ENCODE measurements at places on chromosomes 5 and 9.
A peak's percentile ranks its signal among the peaks of the same experiment; 100 is the strongest.

DNA sequence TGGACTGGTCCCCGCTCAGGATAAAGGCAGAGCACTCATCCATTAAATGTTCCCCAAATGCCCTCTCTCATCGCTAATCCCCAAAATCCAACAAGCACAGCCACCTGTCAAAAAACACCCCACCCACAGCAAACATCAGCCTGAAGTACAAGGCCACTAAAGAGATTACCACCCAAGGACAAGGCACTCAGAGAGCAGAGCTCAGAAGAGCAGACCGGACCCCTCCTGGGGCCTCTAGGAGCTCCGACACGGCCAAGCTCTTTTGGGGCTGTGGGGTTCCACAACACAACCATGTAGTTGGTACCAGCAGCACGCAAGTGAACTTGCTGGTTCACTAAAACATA, 9.8 kb downstream of the VDAC1 start:
- no peak for DNase-seq

GRCh38 chr5:72166070-72166979, 59.0 kb downstream of the MAP1B start:
- DNase-seq = peak; percentile 91

GRCh38 chr5:161201558-161201957, 345.0 kb downstream of the GABRB2 start:
- DNase-seq = no peak

DNA sequence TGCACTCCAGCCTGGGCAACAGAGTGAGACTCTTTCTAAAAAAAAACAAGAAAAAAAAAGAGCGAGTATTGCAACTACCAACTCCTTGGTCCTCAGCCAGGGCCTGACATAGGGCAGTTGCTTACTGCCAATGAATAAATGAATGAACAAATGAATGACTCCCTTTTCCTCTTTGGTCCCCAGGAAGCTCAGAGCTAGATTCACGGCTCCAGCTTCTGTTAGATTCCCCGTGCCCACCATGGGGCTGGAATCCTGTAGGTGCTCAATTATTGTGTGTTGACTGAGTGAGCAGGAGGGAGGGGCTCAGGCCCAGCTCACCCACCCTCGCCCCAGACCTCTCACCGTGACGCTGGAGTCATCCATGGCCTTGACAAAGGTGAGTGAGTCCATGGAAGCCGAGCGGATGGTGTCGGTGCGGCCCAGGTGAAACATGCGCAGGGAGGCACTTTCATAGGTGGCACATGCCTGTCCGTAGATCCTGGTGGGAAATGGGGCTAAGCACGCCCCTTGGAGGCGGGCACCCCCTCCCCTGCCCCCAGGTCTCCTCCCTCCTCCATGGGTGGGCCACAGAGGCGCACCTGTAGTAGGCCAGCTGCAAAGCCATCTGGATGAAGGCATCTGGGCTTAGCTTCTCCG, 12.8 kb downstream of the CRAT start:
- DNase-seq = no peak

GRCh38 chr5:149400304-149400703, 21.2 kb upstream of the IL17B start:
- DNase-seq = no peak

GRCh38 chr9:107584186-107584585, 94.6 kb upstream of the KLF4 start:
- DNase-seq = no peak

GRCh38 chr9:87898151-87898550, 15.5 kb downstream of the SPATA31E1 start:
- DNase-seq = no peak

DNA sequence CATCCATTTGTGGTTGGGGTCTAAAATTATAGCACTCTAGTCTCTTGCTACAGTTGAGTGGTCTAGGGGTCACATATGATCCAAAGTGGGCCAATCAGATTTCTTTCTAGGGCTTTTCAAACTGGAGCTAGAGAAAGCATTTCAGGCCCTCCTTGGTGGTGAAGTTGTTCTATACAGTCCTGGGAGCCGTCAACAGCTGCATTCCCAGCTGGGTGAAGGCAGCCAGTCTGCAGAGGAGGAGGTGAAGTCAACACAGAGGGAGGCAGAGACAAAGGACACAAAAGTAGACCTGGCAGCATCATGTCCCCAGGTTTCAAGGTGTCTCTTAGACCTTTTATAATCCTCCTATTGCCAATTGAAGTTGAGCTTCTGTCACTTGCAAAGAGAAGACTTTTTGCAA, 518.2 kb downstream of the BNC2 start:
- DNase-seq = no peak

DNA sequence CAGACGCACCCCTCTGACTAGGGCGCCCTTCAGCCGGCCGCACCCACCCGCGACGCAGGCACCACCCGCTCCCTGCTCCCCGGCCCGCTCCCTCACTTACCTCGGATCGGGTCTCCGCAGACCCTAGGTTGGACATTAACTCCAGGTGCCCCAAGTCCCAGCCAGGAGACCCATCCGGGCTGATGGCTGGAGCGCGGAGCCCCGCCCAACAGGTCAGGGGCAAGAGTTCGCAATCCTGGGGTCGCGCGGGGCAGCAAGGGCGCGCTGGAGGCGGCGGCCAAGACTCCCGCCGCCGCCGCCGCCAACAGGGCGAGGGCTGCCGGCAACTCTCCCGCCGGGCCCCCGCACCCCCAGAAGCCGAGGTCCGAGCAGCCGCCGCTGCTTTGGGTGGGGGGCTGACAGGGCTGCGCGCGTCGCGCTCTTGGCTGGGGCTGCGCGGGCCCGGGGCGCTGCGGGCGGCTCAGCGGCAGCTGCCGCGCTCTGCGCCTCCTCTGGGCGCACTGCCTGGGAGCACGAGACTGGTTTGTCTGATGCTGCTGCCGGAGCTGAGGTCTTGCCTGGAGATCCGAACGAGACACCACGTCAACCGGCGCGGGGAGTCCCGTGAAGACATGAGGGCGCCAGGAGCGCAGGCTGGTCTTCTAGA, at the start of gene GDNF:
Gene GDNF (minus strand): TSS at position 635 of the 646 bp plus-strand sequence. CDS start 5,245 bp downstream, outside the sequence.
- DNase-seq = no peak

- no peak for DNase-seq
Observed at GRCh38 chr5:10745133-10745532, 15.9 kb downstream of the DAP start.

- DNase-seq = no peak
Observed at GRCh38 chr5:68484307-68485068, 268.9 kb downstream of the PIK3R1 start.

DNA sequence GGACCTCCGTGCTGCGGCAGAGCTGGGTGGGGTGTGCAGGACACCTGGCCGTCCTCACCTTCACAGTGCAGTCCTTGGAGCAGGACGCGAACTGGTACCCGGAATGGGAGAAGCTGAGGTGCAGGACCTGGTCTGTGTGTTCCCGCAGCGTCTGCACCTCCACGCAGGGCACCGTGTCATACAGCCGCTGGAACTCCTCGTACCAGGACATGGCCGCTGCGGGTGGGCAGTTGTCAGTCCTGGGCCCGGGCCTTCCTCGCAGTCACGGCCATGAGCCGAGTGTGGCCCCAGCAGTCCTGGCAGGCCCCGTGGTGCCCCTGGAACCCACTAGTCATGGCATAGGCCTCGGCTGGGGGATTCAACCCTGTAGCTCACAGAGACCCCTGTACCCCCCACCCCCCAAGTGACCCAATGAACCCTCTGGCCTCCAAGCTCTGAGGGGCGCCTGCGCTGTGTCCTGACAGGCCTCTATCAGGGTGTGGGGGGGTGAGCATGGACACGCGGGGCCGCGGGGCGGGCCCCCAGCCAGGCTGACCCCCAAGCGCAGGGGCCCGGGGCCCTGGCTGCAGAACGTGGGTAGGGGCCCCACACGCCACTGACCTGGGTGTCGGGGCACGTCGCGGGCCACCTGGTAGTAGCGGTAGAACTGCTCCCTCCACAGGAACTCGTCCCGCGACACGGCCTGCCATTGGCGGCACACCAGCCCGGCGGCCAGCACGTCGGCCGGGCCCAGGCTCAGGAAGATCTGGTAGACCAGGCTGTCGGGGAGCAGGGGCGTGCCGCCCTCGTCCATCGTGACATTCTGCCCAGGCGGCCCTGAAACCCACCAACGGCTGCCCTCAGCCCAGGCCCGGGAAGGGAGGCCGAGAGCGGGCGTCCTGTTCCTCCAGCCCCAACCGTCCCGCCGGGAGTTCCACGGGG, 987 bp downstream of the FBXW5 start:
- DNase-seq = peak; percentile 62

DNA sequence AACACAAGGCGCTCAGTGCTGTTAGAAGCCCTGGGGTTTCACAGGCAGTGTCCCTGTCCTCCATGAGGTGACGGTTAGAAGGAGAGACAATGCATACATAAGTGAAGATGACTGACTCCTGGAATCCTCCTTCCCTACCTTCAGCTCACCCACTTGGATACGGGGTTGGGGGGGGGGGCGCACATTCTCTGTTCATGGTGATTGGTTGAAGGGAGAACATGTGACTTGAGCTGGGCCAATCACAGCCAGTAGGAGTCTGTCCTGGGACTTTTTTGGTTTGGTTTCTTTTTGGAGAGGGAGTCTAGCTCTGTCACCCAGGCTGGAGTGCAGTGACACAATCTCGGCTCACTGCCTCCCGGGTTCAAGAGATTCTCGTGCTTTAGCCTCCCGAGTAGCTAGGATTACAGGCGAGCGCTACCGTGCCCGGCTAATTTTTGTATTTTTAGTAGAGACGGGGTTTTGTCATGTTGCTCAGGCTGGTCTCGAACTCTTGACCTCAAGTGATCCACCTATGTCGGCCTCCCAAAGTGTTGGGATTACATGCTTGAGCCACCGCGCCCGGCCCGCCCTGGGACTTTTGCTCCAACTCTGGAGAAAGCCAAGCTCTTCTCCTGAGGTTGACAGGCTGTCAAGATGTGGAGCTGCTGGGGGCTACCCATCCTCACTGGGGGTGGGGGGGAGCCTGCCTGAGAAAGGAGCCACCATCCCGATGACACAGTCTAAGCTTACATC, 30.8 kb downstream of the SH3PXD2B start:
- no peak for DNase-seq

- no peak for DNase-seq
Observed at GRCh38 chr5:103620851-103621547, 58.4 kb upstream of the NUDT12 start.

DNA sequence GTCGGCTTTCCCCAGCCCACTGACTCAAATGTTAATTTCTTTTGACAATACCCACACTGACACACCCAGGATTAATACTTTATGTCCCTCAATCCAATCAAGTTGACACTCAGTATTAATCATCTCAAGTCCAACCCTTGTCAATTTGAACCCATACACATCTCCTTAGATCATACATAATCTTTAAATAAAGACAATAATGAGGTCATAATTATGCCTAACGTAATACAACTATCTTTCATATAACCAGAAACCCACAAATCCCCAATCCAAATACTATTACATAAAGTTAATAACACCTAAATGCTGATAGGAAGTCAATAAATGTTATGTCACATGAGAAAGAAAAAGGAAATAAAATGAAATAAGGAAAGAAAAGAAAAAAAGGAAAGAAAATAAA, 934.2 kb downstream of the CDH9 start:
- no peak for DNase-seq

DNA sequence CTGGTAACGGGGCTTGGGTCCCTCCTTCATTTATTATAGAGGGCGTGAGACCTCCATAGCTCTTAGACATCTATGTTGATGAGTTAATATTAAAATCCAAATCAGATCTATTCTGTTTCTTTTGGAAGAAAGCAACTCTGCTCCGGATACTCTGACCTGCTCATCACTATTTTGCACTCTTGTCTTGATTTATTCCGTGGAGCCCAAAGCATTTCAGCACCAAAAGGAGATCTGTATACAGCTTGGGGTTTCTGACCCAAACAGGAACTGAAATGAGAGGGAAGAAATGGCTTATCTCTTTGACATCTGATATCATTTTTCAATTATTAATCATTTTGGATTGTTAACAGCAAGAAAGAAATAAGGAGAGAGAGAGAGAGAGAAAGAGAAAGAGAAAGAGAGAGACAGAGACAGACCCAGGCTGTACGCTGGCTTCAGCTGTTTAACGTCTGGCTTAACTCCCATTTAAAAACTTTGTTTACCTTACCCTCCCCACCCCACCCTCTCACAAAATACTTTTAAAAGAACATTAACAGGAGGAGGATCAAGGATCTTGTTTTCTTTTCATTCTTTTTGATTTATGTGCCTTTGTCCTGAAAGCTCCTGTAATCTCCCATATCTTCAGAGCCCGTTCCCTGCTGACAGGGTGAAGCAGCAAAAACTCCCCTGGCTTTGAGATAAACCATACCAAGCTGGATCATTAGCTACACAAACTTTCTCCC, 231.4 kb upstream of the TUT7 start:
- peak; percentile 62 for DNase-seq

GRCh38 chr9:127805620-127806019, 2.9 kb downstream of the FPGS start:
- DNase-seq = peak; percentile 35

- DNase-seq = peak; percentile 5
Observed at GRCh38 chr5:123647066-123647465, 135.1 kb downstream of the CSNK1G3 start.

DNA sequence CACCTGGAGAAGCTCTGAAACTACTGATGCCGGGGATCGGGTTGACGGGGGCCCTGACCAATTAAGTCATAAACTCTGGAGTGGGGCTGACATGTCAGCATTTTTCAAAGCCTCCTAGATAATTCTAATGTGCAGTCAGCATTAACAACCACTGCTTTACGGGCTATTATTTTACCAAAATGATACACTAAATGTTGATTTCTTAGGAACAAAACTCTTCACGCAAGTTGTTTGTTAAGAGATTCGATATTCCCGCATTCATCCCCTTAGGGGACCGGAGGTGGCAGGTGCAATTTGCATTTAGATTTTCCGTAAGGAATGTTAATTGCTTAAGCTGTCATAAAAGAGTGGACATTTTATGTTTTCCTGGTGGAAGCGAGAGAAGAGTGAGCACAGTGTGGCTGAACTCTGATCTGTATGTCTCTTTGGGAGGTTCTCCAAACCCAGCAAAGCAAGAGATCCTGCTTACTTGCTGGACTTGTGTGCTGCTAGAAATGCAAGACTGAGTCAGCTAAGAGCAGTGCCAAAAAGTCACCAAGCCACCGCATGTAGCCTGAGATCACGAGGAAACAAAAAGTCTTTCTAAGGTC, 77.6 kb downstream of the UGCG start:
- DNase-seq = no peak

DNA sequence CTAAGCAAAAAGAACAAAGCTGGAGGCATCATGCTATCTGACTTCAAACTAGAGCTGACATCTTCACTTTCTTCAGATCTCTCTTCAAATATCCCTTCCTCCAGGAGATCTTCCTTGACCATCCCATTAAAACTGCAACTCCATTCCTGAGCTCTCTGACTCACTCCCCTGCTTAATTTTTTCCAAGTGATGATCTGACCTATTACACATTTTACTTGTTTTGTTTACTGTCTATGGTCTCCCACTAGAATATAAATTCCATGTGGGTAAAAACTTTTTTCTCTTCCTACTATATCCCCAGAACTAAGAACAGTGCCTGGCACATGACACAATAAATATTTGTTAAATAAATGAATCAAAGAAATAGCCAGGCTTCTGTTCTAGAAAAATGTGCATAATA, 87.5 kb downstream of the SLIT3 start:
- DNase-seq = no peak

GRCh38 chr9:81969971-81970370, 18.6 kb upstream of the SPATA31D1 start:
- no peak for DNase-seq

- DNase-seq = no peak
Observed at GRCh38 chr9:127206666-127207065, 57.9 kb upstream of the GARNL3 start.

- DNase-seq = peak; percentile 77
Observed at GRCh38 chr5:134846641-134846960, 833 bp downstream of the C5orf24 start.

Measured in OCI-M1 (cell line).